ENCODE measurements at places on chromosomes 1 and 21.

GRCh38 chr1:79903321-79903720, 896.8 kb upstream of the ADGRL4 start:
- DNase-seq = no peak

DNA sequence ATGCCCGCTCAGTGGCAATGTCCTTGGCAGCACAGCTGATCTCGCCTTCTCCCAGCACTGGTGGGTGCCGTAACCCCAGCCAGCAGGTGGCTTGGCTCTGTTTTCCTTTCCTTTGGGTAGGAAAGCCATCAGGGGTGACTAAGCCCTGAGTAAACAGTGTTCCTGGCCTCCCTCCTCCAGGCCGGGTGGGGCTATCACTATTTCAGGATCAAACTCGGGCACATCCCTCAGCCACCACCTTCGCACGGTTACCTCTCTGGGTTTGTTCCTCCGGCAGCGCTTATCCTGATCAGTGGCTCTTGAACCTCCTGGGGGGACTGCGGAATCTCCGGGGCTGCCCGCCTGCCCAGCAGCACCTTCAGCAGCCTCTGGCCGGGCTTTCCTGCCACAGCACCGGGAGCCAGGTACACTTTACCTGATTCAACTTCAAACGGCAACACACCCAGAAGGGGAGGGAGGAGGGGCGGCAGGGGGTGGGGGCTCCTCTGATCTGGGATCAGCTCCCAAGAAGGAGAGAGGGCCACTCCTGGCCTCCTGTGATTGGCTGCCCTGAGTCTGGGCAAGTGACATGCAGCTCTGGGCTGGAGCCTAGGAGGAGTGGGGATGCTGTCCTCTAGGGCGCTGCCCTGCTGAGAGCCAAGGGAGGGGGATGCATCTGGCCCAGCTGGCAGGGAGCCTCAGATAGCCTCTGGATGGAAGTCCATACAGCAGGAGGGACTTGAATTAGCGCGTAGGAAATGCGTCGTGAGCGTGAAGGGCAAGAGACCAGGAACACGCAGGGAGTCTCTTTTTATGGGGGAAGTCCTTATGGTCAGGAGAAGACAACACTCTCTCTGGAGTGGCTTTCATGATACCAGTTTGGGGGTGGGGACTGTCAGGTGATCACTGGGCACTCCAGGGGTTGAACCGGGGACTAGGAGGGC, at the start of gene ASCL5:
Gene ASCL5, minus strand, starts transcription at position 353 of the 923 bp plus-strand sequence. CDS start 11,812 bp downstream, outside the sequence.
- peak; percentile 81 for DNase-seq

GRCh38 chr1:160726498-160727315, 12.3 kb upstream of the SLAMF7 start:
- DNase-seq = peak; percentile 70

DNA sequence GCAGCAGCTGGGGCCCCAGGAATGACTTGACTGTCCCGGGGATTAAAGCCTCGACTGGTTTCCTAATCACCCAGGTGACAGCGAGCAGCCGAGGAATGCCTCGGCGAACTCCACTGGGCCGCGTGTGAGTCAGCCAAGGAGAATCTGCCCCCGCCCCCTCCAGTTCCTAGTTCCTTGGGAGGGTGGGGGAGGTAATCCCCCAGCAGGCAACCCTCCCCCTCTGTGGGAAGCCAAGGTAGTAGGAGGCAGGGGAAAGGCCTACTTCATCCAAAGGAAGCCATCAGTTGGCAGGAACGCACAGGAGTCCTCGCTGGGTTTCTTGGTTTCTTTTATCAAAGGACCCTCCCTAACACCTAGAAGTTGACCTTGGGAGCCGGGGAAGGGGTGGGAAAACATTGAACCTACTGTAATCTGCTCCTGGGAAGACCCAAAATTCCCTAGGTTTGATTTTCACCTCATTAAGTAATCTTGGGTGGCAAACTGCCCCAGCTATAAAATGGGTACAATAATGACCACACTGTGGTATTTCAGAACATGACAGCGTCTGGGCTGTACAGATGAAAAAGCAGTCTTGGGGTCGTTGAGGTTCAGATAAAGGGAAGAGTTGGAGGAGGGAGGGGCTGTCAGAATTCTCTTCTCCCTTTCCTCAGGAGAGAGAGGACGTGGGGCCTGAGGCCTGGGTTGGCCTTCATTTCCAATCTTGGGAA, 1.4 kb downstream of the TENT5B start:
- peak; percentile 92 for DNase-seq

DNA sequence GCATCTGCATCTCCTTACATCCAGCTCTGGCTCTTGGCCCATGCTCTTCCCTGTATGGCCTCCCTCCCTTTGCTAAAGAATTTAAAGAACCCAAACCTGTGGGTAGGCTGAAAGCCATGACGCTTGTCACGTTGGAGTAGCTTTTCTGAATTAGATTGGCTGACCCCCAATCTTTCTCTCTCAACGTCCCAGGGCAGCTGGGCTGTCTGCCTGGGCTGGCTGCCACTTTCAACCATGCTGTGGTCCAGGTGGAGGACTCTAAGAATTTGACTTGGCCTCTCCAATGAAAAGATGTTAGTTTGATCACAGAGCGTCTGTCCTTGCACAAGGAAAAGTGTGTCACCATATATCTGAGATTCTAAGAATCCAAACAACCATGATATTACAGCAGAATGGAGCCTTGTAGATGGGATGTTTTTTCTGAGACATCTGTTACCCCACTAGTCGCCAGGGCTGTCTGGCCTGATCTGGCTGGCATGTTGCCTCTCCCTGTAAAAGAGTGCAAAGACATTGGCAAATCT, 6.5 kb upstream of the IGSF3 start:
- no peak for DNase-seq

DNA sequence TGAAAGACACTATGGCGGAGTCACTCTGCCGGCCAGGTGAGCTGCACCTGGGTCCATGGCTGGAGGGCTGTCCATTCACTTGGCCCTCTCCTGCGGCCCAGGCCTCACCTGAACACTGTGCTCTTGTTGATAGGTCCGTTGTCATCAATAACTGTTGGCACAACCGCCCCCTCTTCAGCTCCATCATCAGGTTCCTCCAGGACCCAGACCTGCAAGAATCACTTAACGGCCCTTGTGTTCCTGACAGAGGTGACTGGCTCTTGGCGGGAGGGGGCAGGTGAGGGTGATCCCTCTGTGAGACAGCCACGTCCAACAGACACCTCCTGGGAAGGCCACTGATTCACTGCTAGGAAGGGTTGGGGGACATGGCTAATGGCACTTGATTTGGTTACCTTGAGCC, 54.9 kb downstream of the INAVA start:
- no peak for DNase-seq

GRCh38 chr1:223763881-223764280, 51.5 kb downstream of the CAPN2 start:
- no peak for DNase-seq

DNA sequence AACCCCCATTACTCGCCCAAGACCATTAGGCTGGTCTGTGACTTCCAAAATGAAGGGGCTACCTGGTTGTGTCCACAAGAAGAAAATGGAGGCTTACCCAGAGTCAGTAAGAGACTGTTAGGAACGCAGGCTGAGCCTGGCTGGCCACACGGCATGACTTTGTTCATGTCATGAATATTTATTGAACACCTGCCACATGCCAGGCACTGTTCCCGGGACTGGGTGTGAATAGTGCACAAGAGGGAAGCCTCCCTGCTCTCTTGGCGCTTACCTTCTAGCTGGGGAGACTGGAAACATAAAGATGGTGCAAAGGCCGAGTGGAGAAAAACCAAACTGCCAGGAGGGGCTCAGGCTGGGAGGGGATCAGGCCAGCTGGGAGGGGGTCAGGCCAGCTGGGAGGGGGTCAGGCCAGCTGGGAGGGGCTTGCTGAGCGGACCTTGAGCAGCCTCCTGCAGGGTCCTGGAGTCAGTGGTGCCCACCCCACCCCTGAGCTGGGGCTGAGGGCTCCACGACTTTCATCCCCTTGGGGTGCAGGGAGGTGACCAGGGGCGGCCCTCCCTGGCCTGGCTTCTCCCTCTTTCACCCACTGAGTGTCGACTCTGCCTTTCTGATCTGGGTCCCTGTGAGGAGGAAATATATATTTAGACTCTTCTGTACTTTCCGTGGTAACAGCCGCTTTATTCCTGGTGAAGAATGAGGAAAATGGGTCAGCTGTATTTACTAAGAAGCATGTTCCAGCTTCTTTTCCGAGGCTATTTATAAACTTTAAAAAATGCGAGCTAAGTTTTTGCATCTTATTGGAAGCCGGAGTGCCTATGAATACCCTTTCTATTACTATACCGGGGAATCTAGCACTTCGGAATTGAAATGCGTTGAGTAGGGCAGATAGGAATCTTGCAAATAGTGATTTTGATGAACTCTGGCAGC, 139.0 kb downstream of the CAMTA1 start:
- no peak for DNase-seq

DNA sequence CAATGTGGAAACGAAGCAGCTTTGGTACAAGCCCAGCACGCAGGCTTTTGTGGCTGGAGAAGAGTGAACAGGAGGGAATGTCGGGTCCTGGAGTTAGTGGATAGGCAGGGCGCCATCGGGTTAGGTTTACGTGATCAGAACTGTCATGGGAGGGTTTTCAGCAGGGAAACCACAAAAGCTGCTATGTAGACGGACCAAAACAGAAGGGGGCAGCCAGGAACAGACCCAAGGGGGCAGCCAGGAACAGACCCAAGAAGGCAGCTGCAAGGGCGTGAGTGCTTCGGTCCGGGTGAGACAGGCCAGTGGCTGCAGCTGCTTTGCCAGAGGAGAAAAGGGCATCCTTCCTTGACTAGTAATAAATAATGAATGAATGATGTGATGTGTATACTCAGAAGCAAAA, 77.5 kb upstream of the KIF1B start:
- DNase-seq = no peak

DNA sequence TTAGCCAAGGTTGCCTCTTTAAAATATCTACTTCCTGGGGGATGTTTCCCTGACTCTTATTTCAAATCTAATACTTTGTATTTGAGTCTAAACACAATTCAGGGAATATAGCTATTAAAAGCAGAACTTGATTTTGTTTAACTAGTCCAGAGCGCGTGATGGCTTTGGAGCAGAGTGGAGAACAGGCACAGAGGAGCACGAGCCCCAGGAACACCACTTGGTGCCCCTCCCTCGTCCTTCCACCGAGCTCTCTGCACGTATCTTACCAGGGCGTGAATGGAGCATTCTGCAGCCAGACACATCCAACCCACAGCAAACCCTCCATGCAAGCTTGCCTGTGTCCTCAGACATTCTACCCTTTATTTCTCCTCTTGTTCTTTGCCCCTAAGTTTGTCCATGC, 14.1 kb downstream of the KIF26B start:
- DNase-seq = no peak

- no peak for DNase-seq
These were observed 127.0 kb upstream of the F3 start for GRCh38 chr1:94668528-94668927.

- DNase-seq = no peak
These were observed 29.3 kb downstream of the SDC3 start for GRCh38 chr1:30879126-30879786.

DNA sequence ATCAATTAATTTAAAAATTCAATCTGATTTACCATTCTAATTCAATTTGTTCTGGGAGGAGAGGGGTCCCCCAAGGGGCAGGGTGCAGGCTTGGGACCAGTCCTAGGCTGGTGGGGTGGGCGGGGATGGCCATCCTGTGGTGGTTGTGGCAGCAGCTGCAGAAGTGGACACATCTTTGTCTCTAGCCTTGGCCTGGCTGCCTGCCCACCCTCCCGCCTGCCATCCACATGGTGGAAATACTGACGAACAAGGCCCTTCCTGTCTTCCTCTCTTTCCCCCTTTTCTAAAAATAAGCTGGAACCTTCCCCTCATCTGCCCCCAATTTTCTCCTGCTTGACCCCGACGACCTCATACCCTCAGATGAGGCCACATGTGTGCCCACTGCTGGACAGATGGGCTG, 130.9 kb downstream of the FOXD2 start:
- DNase-seq = no peak

DNA sequence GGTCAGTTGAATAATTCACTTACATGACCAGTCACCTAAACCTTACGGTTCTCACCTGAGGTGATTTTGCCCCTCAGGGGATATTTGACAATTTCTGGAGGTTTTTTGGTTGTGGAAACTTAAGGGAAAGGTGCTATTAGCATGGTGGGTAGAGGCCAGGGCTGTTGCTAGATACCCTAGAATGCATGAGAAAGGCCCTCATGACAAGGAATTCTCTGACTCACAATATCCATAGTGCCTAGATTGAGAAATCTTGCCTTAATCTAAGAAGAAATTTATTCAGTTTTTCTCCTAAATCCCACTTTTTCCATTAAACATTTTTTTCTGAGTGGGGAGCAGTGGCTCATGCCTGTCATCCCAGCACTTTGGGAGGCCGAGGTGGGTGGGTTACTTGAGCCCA, 119.7 kb downstream of the TGFB2 start:
- peak; percentile 60 for DNase-seq

DNA sequence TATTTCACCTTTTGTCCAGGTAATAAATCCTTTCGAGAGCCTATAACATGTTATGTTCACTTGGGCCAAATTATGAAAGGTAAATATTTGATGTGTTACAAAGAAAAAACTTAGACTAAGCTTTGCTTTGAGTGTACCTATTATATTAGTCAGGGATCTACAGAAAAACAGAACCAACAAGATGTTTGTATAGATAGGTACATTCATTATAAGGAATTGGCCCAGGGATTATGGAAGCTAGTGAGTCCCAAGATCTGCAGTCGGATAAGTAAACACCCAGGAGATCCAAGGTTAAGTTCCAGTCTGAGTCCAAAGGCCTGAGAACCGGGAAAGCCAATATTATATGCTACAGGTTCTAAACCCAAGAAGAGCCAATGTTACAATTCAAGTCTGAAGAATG, 234.5 kb downstream of the NRIP1 start:
- DNase-seq = no peak

- DNase-seq = peak; percentile 79
These were observed 60.0 kb upstream of the ROR1 start for GRCh38 chr1:63713627-63714481.

- no peak for DNase-seq
These were observed 148.6 kb downstream of the HUNK start for GRCh38 chr21:32021319-32021994.

DNA sequence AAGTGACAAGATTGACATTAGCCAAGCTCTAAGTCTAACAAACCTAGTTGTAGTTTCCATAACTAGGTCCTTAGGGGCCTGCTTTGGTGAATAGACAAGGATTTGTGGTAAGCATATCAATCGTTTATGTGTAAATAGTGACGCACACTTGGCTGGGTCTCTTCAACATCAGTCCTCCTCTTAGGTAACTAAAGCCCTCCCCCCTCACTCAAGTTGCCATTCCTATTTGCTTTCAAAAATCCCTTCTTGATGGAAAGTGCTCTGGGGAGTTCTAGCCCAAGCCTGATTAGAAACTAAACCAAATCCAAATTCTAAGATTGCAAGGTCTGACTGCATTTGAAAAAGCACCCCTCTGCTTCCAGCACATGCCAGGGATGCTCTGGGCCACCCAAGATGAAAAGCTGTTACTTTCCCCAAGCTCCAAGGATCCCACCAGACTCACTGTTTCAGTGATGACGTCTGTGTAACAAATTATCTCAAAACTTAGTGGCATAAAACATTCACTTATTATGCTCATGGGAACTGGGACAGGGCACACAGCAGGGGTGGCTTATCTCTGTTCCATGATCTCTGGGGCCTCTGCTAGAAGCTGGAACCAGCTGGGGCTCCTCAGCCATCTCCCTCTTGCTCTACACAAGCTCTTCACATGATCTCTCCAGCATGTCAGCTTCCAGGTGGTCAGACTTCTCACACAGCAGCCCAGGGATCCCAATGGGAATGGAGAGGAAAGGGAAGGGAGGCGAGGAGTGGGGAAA, 74.1 kb downstream of the RRAGC start:
- DNase-seq = no peak

- no peak for DNase-seq
These were observed 12.9 kb downstream of the COPA start for GRCh38 chr1:160330119-160330518.

Data from ELR (cell line).